Urinary bladder (tissue), 4 donors: ENCODE measurements at places on chromosomes 11 and 22.

- no peak for DNase-seq
Observed at GRCh38 chr11:105609832-105610781, at the start of gene GRIA4. Gene GRIA4 (plus strand): TSS chr11:105610073. CDS start chr11:105610998, 925 bp downstream.

DNA sequence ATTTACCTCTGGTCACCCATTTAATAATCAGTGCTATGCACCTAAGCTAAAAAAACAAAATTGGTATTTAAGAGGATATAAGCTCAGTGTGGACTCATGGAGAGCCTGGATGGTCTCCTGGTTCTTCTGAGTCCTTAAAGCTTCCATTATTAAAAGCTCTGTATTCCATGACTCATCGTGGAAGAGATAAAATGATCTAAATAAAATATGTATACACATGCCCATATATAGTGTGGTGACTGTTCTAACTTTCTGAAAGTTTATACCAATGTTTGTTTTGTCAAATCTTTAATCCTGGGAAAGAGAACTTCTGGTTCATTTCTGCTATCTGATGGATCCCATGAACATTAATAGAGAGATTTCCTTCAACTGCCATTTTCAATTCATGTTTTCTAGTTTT is 375.9 kb downstream of the GUCY1A2 start:
- DNase-seq = no peak

GRCh38 chr22:24338726-24339451 is 68.3 kb downstream of the SPECC1L start:
- DNase-seq = no peak

DNA sequence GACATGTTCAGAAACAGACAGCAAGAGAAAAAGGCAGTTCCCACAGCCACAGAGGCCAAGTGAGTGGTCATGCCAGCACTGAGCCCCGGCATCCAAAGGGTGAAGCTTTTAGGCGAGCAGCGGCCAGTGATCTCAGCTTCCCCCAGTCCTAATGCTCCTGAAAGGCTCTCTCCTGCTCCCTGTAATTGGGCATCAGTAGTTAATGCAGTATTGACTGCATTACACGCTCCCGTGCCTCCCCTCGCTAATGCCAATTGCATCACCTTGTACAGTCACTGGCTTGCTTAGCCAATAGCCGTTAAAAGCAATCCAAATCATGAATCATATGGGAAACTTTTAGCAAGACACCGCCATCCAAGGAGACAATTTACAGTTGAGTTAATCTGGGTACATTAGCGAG is 4.9 kb downstream of the LMO1 start:
- DNase-seq = no peak

DNA sequence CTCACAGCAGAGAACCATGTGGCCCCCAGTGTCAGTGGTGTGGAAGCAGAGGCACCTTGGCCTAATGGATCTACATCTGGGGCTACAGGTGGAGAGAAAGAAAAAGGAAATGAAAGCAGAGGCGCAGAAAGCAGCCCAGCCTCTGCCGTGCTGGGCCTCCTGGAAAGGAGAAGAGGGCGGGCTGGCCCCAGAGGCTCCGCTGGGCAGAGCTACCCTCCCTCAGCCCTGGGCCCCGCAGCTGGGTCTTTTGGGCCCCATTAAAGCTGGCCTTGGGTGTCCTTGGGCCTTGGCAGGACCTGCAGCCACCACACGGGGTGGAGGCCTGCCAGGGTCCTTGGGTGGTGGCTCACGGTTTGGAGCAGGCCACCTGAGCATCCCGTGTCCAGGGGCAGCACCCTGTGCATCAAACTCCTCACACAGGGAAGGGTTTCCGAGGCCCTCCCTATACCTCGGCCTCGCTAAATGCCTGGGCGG is 31.6 kb upstream of the GAL start:
- DNase-seq = no peak

DNA sequence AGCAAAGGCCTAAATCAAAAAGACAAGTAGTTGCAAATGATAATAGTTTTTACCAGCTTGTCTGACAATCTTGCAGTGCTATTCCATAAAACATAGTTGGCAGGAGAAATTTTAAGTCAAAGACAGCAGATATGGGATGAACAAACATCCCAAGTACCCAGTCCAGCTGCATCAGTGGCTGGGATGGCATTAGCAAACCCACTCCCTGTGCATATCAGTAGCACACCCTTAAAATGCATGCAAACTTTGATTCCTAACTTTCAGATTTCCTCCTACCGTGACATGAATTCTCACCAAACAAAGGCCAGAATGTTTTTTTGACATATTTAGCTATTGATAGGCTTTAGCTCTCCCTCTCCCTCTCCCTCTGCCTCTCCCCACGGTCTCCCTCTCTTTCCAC is 27.8 kb upstream of the CCDC86 start:
- DNase-seq = no peak

GRCh38 chr11:106152824-106153223 is 75.4 kb downstream of the AASDHPPT start:
- DNase-seq = no peak

GRCh38 chr22:33757041-33757801 is 163.1 kb downstream of the LARGE1 start:
- no peak for DNase-seq

GRCh38 chr11:60902625-60903024 is 3.8 kb downstream of the PRPF19 start:
- DNase-seq = no peak

DNA sequence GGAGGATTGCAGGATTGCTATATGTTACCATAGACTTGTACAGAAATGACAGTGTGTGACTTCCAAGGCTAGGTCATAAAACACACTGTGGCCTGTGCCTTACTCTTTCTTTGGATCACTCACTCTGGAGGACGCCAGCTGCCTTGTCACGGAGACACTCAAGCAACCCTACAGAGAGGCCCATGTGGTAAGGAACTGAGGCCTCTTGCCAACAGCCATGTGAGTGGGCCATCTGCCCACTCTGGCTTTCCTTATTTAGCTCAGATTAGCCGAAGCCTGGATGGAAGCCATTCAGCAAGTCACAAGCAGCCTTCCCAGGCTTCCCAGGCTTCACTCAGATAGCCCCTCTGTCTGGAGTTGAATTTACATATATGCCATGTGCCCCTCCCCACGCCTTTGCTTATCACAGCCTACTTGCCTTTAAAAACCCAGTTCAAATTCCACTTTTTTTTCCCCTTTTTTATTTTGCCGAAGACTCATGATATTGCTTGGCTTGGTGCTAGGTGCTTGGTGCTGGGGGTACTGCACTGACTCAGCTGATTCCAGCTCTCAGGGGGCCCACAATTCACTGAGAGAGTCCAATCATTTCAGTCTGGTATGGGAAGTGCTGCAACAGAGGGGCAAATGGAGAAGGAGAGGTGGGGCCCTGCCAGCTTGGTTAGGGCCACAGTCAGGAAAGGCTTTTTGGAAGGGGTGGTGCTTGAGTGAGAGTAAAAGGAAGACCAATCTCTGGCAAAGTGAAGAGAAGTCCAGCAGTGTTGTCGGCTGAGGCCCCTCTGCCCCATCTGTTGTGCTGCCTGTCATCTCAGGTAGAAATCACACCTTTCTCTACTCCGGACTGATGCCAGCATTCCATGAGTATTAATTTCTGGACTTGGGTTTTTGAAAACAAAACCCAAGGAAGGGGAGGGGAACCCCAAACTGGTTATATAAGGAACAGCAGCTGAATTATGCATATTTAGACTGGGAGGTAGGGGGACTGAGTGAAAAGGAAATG is 14.5 kb upstream of the P4HA3 start:
- DNase-seq = no peak

DNA sequence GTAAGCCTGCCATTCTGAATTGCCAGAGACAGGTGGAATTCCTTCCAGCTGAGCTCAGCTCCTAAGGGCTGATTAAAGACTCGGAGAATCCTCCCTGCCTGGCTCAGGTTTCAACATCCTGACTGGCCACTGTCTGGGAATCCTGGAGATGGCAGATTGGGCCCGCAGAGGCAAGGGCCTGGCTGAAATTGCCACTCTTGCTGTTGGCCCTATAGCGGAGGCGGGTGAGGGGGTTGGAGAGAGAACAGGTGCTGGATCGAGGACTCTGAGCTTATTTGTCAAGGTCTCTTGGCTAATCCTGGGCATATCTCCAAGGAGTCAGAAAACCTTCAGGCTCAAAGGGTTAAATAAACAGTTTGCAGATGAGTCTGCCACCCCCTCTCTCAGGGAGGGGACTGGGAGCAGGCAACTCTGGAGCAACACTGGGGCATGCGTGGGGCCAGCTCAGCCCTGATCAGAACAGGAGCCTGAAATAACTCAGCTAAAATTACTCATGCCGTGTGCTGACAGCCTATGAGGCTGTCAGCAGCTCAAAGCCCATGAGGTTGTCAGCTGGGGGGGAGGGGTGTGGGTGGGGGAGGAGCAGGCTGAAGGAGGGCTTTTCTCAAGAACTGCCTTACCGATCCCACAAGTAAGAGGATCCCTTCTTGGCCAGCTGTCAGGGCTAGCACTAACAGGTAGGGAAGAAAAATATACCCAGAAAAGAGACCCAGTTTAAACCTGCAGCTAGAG is 14.7 kb upstream of the MFRP start:
- no peak for DNase-seq

- no peak for DNase-seq
Observed at GRCh38 chr11:106216281-106216680, 138.8 kb downstream of the AASDHPPT start.

DNA sequence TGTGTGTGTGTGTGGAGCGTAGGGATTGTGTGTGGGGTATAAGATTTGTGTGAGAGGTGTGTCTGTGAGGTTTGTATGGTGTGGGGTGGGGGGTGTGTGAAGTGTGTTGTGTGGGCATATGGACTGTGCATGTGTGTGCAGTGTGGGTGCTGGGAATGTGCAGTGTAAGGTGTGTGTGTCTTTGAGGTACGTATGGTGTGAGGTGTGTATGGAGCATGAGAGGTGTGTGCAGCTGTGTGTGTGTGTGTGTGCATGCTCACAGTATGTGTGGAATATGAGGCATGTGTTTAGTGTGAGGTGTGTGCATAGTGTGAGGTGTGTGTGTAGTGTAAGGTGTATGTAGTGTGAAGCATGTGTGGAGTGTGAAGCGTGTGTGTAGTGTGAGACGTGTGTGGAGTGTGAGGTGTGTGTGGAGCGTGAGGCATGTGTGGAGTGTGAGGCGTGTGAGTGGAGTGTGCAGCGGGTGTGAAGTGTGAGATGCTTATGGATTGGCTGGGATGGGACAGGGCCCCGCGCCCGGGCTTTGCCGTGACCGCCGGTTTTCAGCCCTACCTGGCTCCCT is 1.7 kb upstream of the TMPRSS6 start:
- DNase-seq = no peak

GRCh38 chr11:68683121-68683520 is 1.2 kb upstream of the GAL start:
- no peak for DNase-seq

GRCh38 chr11:789943-790342 is at the start of gene CEND1:
Gene CEND1 (minus strand): TSS chr11:790090. CDS start chr11:788576, 1,514 bp downstream.
- DNase-seq = no peak

DNA sequence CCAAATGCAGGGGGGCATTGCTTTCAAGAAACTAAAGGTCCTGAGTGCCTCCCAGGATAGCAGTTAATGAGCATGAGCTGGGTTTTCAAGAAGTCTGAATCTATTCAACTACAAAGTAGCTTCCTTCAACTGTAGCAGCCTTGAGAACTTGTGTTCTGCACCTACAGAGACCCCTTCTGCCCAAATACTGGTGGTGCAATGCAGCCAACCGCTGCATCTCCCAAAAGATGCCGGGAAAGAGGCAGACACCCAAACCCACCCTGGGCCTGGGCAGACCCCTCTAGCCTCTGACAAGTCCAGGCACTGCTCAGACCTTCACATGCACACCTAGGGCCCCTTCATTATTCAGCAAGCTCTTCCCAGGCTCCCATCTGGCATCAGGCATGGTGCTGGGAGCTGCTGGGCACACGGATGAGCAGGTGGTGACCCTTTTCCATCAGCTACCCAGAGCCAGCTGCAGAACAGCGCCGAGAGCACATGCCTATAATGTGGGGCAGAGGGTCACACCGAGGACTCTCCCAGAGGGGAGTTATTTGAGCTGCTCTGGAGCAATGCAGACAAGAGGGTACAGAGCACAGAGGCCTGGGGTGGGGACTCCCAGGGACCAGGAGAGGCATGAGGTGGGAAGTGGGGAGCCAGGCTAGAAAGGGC is 44.9 kb upstream of the ETS1 start:
- no peak for DNase-seq

- DNase-seq = no peak
Observed at GRCh38 chr11:119115484-119116234, 5.7 kb upstream of the HINFP start.

GRCh38 chr22:33918676-33919365 is 1.5 kb downstream of the LARGE1 start:
- no peak for DNase-seq

DNA sequence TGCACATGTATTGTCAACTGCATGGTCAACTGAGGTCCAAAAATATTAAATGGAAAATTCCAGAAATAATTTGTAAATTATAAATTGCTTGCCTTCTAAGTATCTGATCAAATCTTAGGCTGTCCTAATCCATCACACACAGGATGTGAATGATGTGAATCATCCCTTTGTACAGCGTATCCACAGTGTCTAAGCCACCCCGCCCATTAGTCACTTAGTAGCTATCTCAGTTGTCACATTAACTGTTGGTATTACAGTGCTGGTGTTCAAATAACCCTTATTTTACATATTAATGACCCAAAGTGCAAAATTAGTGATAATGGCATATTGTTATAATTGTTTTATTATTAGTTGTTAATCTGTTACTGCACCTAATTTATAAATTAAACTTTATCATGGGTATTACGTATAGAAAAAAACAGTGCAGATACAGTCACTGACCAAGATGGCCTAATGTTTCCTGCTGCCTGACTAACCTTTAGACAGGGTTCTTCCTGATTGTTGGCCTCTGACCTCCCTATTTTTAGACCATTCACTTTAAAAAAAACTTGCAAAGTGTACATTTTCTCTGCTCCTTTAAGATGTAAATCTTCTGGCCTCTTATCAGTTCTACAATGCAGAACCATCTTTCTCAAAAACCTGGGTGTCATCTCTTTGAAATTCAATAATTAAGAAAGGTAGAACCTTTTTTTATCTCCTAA is 2.9 kb upstream of the SVIP start:
- no peak for DNase-seq

GRCh38 chr22:40055143-40055883 is 60.6 kb downstream of the FAM83F start:
- DNase-seq = no peak

- DNase-seq = no peak
Observed at GRCh38 chr22:34687116-34687515, 378.8 kb upstream of the ISX start.

DNA sequence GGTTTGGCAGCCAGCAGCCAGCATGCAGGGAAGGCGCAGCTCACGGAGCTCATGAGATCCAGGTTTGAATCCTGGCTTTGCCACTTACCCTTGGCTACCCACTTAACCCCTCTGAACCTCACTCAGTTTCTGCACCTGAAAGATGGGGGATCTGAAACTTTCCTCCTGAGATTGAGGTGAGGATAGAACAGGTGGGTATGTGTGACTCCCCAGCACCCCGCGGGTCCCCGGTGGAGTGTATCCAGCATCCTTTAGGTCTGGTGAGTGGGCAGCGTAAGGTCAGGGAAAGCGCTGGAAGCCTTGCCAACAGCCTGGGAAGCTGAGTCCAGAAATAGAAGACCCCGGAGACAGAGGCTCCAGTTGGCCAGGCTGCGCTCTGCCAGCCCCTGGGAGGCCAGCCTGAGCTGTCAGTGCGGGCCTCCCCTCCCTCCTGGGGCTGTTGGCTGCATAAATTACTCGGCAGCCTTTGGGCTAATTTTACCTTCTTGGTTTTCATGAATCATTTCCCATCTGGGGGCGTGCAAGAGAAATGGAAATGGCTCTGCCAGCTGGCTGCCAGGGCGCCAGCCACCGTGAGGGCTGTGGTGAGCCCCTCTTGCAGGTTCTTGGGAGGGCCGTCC is 17.6 kb downstream of the PRDM11 start:
- DNase-seq = no peak

- no peak for DNase-seq
Observed at GRCh38 chr22:43848366-43849171, 13.7 kb downstream of the SULT4A1 start.

GRCh38 chr11:57160665-57161064 is 21.1 kb upstream of the LRRC55 start:
- no peak for DNase-seq
